Pancreas (tissue), 10 donors: ENCODE measurements at places on chromosomes 16 and 17. TPM values are rescaled to one million over a fixed set of nuclear protein-coding genes. Genes with fewer than 3 reads are reported as not detected.

GRCh38 chr17:17836818-17837379 is at the start of gene SREBF1:
SREBF1 (minus strand) TSS chr17:17836986; CDS start chr17:17836817, 169 bp downstream.
- H3K4me1 ChIP-seq: peaks cover 36% of the 10 kb centered on the region
- peak within 1 kb of the TSS; percentile 72 for H3K4me3 ChIP-seq
- no peaks in the 10 kb centered on the region for H3K27me3 ChIP-seq
- no peaks in the 10 kb centered on the region for H3K36me3 ChIP-seq
- H3K27ac ChIP-seq: peak within 1 kb of the TSS; percentile 98
- peak; percentile 83 for DNase-seq

The CALB2 gene
- total RNA-seq: 0.16 TPM

GRCh38 chr17:58520843-58521430 is 6.5 kb upstream of the MTMR4 start:
- DNase-seq: no peak
- H3K27me3 ChIP-seq: no peaks in the 10 kb centered on the region
- no peak overlapping the region for H3K27ac ChIP-seq
- no peak overlapping the region for H3K4me3 ChIP-seq
- H3K4me1 ChIP-seq: peaks cover 12% of the 10 kb centered on the region

GRCh38 chr17:74759941-74760340 is 11.5 kb downstream of the NHERF1 start:
- no peak overlapping the region for H3K4me3 ChIP-seq
- H3K4me1 ChIP-seq: peaks cover 65% of the 10 kb centered on the region
- no peak for DNase-seq
- no peaks in the 10 kb centered on the region for H3K27me3 ChIP-seq

The GDPD1 gene
- total RNA-seq: 0.60 TPM

DNA sequence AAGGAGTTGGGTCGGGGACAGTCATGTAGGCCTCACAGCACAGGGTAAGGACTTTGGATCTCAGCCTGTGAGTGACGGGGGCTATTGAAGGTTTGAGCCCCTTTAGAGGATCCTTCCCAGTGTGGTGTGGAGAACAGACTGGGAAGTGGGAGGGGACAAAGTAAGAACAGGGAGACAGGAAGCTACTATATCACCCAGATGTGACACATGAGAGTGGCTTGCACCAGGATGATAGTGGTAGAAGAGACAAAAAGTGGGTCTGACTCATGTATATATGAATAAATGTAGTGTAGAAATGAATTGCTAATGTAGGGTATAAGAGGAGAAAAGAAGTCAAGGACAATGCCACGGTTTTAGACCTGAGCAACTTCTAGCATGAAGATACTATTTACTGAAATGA is 4.5 kb downstream of the NUP93 start:
- no peak for DNase-seq
- H3K36me3 ChIP-seq: no peaks in the 10 kb centered on the region
- H3K27me3 ChIP-seq: no peaks in the 10 kb centered on the region

- no peak for DNase-seq
- no peaks in the 10 kb centered on the region for H3K27me3 ChIP-seq
- H3K4me3 ChIP-seq: no peak overlapping the region
- no peaks in the 10 kb centered on the region for H3K36me3 ChIP-seq
- H3K4me1 ChIP-seq: no peaks in the 10 kb centered on the region
- no peak overlapping the region for H3K27ac ChIP-seq
Measured at GRCh38 chr17:30422171-30422570, 43.4 kb downstream of the CPD start.

The EFNB3 gene
- total RNA-seq: 1.2 TPM

- H3K4me3 ChIP-seq: no peak overlapping the region
- no peaks in the 10 kb centered on the region for H3K27me3 ChIP-seq
- no peak for DNase-seq
- H3K36me3 ChIP-seq: no peaks in the 10 kb centered on the region
Measured at GRCh38 chr17:13874134-13874533, 195.2 kb upstream of the COX10 start.

DNA sequence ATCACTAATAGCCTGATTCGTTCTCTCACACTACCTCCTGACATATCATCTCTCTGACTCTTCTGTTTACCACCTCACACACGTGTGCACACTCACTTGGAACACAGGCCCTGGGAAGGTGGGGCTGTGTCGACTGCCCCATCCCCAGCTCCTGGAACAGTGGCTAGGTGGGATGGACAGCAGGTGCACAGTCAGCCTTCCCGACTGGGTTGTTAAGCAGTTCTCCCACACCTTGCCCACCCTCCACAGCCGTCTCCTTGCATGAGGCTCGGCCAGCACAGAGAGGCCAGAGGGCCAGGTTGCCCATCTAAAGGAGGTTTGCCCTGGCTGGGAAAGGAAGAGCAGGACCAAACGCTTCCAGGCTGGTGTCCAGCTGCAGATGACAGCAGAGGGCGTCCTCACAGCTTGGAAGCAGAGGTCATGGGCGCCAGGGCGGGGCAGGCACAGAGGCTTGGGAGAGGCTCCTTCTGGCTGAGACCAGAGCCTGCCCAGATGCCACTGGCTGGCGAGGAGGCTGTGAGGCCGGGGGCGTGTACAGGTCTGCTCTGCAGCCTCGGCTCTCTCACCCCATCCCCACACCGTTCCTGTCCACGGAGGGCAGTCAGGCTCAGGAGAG is 92.8 kb downstream of the AMFR start:
- H3K27me3 ChIP-seq: no peaks in the 10 kb centered on the region
- no peak overlapping the region for H3K4me3 ChIP-seq
- H3K27ac ChIP-seq: no peak overlapping the region
- DNase-seq: peak; percentile 63

GRCh38 chr17:2029911-2030778 is at the start of gene DPH1:
DPH1 (plus strand) TSS chr17:2030153; CDS start chr17:2030170, 17 bp downstream.
- H3K4me1 ChIP-seq: peaks cover 6% of the 10 kb centered on the region
- peak within 1 kb of the TSS; percentile 55 for H3K27ac ChIP-seq
- H3K36me3 ChIP-seq: no peaks in the 10 kb centered on the region

The RNU2-1 gene
- 653 TPM for total RNA-seq

DNA sequence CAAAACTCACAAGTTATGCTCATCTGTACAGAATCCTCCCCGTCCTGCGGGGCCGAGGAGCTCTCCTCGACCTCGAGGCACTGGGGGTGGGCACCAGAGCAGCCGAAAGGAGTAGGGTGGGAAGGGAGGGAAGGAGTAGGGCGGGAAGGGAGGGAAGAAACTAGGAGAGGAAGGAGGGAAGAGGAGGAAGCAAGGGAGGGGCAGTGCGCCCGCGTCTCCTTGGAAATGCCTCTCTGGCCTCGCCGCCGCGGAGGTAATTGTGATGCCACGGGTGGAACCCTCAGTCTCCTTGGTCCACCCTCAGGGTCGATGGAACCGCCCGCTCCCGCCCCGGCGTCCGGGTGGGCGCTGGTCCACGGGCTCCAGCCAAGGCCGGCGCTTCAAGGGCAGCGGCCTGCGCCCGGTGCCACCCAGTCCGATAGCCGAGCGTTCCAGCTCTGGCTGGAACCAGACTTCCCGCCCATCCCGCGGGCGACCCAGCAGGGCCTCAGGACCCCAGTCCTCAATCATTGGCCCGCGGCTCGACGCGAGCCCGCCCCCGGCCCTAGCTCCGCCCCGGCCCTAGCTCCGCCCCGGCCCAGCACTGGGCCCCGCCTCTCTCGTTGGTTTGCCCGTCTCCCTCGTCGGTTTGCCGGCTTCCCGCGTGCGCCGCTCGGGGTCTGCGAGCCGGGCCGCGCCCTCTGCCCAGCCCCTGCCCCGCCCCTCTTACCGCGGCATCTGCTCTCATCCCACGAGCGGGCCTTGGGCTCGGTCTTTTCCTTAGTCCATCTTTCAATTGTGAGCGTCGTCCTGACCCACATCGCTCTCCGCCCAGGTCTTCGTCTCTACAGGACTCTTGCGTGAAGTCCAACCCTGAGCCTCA is 596 bp downstream of the PROCA1 start:
- H3K4me3 ChIP-seq: peak overlapping the region; percentile 67
- peak; percentile 89 for DNase-seq
- H3K27me3 ChIP-seq: no peaks in the 10 kb centered on the region
- H3K4me1 ChIP-seq: peaks cover 5% of the 10 kb centered on the region
- H3K36me3 ChIP-seq: no peaks in the 10 kb centered on the region
- H3K27ac ChIP-seq: peak overlapping the region; percentile 73

The NPIPA8 gene
- 11.3 TPM for total RNA-seq

GRCh38 chr16:66372078-66372897 is 5.8 kb downstream of the CDH5 start:
- DNase-seq: no peak
- H3K27me3 ChIP-seq: no peaks in the 10 kb centered on the region
- H3K4me1 ChIP-seq: no peaks in the 10 kb centered on the region
- H3K36me3 ChIP-seq: no peaks in the 10 kb centered on the region
- no peak overlapping the region for H3K4me3 ChIP-seq
- H3K27ac ChIP-seq: no peak overlapping the region

- no peak for DNase-seq
- no peaks in the 10 kb centered on the region for H3K36me3 ChIP-seq
- H3K27me3 ChIP-seq: no peaks in the 10 kb centered on the region
- H3K4me3 ChIP-seq: no peak overlapping the region
- peak overlapping the region; percentile 97 for H3K27ac ChIP-seq
Measured at GRCh38 chr17:17691468-17692263, 10.4 kb downstream of the RAI1 start.

GRCh38 chr17:4500191-4500571 is 1.5 kb downstream of the SPNS2 start:
- no peaks in the 10 kb centered on the region for H3K36me3 ChIP-seq
- H3K27ac ChIP-seq: peak overlapping the region; percentile 68
- H3K4me1 ChIP-seq: peaks cover 7% of the 10 kb centered on the region
- peak overlapping the region; percentile 14 for H3K4me3 ChIP-seq
- no peak for DNase-seq

DNA sequence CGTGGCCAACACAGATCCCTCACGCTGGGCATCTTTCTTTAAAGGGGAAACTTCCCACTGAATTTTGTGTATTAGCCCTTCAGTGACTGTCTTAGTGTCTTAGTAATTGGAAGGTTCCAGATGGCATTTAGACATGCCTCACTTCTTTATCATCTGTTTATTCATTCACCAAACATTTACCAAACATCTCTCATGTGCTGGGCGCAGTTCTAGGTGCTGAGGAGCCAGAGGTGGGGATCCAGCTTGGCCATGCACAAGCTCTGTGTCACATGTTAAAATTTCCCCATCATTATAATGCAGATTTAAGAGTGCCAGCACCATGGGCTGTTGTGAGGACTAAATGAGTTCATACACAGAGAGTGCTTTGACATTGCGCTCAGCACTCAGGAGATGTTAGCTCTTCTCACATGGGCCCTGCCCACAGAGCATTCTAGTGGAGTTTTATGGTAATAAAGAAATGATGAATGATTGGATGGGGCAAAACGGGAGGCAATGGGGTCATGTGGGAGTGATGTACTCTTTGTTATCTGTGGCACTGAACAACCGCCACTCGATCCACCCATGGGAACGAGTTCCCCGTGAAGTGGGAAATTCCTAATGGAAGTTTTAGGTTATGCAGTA is 119.7 kb downstream of the SNX29 start:
- no peaks in the 10 kb centered on the region for H3K27me3 ChIP-seq
- no peak overlapping the region for H3K27ac ChIP-seq
- no peaks in the 10 kb centered on the region for H3K36me3 ChIP-seq
- no peak for DNase-seq
- H3K4me1 ChIP-seq: no peaks in the 10 kb centered on the region

DNA sequence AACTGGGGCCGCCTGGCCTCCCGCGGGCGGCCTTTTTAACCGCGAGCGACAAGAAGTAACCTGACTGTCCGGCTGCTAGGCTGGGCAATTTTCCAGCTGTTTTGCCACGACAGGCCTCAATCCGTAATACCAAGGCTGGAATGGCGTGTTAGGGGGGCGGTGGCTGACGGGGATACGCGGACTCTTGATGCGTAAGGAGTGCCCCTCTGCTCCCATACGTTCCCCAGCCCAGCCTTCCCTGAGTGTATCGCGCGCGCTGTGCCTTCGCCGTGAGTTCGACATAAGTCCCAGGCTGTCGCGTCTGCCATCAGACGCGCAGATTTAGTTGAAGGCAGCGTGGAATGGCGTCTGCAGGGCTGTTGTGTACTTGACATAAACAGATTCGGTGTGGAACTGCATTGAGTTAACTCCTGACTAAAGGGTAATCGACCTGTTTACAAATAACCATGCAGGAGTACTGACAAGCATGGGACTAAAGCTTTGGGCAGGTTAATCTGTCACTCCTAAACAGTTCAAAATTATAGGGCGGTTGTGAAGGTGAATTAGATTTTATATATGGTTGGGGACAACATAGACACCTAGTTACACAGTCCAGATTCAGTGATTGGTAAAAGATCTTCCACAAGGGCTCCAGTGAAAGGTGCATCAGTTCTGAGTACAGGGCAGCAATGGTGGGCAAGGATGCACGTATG is 16.6 kb upstream of the ERN1 start:
- H3K4me1 ChIP-seq: peaks cover 38% of the 10 kb centered on the region
- DNase-seq: peak; percentile 71
- H3K4me3 ChIP-seq: peak overlapping the region; percentile 97
- no peaks in the 10 kb centered on the region for H3K36me3 ChIP-seq
- no peaks in the 10 kb centered on the region for H3K27me3 ChIP-seq
- peak overlapping the region; percentile 97 for H3K27ac ChIP-seq

The ARL4D gene
- total RNA-seq: 1.7 TPM

GRCh38 chr17:973053-973452 is 6.5 kb downstream of the NXN start:
- H3K4me3 ChIP-seq: no peak overlapping the region
- H3K4me1 ChIP-seq: no peaks in the 10 kb centered on the region
- H3K36me3 ChIP-seq: no peaks in the 10 kb centered on the region
- no peaks in the 10 kb centered on the region for H3K27me3 ChIP-seq
- no peak overlapping the region for H3K27ac ChIP-seq
- DNase-seq: no peak

The TBKBP1 gene
- total RNA-seq: 6.2 TPM

DNA sequence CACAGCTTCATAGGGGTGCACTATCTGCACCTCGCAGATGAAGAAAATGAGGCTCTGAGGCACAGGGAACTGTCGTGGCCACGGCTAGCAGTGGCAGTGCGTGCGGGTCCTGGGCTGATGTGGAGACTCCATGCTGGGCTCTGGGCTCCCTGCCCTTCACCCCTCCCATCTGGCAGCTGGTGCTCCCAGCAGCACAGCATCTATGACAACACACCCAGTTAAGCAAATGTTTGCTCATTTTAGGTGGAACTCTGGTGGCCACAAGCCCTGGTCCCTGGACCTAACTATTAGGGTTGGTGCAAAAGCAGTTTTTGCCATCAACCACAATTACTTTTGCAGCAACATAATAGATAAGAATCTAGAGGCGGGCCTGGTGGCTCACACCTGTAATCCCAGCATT is 30.9 kb downstream of the IFT140 start:
- no peaks in the 10 kb centered on the region for H3K4me1 ChIP-seq
- DNase-seq: no peak
- H3K36me3 ChIP-seq: no peaks in the 10 kb centered on the region
- no peaks in the 10 kb centered on the region for H3K27me3 ChIP-seq
- no peak overlapping the region for H3K27ac ChIP-seq
- no peak overlapping the region for H3K4me3 ChIP-seq
